ENCODE measurements at places on chromosomes 3 and 15.

DNA sequence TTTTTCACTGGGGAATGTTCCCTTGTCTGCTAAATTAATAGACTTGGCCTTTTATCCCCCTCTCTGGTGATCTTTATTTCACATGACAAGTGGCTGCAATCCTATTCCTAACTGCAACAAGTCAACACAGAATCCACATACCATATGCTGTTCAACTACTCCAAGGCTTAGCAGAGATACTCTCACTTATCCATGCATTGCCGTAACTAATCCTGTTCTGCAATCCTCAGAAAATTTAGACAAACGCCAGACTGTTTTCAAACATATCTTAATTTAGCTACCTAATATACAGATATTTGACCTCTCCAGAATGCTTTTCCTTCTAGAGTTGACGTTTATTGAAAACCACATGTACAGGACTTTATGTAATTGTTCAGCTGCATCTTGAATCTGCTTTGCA is 37.9 kb downstream of the EID1 start:
- no peak for DNase-seq

- DNase-seq, result no peak
Observed at GRCh38 chr15:58427987-58428386, 3.8 kb upstream of the LIPC start.

- no peak for DNase-seq
Observed at GRCh38 chr3:72448375-72448823, 399.8 kb downstream of the SHQ1 start.

DNA sequence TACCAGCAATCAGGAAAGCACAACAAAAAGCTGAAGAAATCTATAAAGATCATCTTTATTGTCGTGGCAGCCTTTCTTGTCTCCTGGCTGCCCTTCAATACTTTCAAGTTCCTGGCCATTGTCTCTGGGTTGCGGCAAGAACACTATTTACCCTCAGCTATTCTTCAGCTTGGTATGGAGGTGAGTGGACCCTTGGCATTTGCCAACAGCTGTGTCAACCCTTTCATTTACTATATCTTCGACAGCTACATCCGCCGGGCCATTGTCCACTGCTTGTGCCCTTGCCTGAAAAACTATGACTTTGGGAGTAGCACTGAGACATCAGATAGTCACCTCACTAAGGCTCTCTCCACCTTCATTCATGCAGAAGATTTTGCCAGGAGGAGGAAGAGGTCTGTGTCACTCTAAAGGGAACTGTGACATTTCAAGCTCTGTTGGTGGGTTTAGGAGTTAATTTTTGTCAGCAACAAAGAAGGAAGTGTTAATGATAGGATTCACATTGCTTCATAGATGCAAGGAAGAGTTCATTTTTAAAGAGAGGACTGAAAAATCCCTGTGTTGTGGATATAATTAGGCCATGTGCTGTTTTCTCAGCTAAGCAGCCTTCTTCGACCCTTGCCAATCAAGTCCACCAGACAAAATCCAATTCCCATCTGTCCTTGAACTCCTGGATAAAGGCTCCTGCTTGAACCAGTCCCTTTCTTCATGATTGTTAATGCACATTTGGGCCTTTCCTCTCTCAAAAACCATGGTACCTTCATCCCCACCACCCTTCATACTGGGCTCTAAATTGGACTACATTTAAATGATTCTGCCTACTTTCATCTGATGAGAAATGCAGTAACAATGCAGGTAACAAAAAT is 1.2 kb downstream of the GPR15 start:
- no peak for DNase-seq

DNA sequence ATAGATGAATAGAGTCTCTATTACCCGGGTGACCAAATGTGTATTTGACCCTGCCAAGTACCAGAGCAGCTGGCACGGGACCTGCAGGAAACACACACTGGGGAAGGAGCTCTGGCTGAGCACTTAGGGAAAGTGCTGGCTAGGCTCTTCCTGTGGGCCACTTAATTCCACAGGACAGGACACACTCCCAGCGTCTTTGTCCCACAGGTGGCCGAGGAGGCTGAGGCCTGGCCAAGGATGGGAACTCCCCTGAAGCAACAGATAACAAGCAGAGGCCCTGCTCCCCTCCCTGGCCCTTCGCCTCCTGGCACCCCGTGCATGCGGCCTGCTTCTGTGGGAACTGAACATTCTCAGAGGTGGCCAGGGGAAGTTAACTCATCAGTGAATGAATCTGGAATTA is 180.8 kb downstream of the ATP10A start:
- no peak for DNase-seq

GRCh38 chr15:68285259-68285980 is 7.9 kb downstream of the FEM1B start:
- no peak for DNase-seq

- no peak for DNase-seq
Observed at GRCh38 chr3:112777811-112778210, 68.9 kb downstream of the CD200R1L start.

GRCh38 chr3:127374086-127375010 is 86.5 kb upstream of the PRR20G start:
- DNase-seq, result peak; percentile 41

GRCh38 chr3:128144512-128145187 is 8.6 kb upstream of the EEFSEC start:
- DNase-seq, result no peak

DNA sequence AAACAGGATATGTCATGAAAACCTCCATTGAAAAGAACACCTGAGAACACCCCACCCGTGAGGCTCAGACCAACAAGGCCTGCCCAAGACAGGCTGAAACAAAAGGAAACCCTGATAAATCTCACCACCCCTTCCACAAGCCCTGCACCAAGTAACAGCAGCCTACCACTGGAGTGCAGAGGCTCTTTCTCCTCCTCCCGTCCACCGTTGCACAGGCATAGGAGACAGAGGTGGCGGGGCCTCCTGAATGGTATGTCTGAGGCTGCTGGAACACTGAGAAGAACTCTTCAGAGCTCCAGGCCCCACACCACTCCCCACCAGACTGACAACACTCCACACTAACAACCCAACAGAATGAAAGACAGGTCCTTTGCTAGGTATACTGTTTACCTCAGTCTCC is 21.4 kb downstream of the CHDH start:
- no peak for DNase-seq

DNA sequence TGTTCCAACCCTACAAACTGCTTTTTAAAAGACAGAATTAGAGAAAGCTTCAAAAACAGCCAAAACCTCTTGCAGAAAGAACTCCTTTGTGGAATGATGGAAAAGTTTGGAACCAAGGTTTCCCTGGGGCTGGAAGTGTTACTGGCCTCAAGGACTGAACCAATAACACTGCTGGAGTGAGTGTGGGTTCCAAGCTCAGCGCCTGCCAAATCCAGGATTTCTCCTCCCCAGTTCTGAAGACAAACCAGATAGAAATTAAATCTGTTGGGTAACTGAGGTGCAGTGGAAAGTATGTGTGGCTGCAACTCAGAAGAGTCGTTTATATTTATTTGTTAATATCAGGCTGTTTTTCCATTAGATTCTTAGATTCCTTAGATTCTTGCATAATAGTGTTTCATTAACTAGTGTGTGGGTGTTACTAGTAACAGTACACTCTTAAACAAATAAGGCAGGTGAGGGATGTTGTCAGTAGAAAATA is 66.5 kb upstream of the FNDC3B start:
- no peak for DNase-seq

DNA sequence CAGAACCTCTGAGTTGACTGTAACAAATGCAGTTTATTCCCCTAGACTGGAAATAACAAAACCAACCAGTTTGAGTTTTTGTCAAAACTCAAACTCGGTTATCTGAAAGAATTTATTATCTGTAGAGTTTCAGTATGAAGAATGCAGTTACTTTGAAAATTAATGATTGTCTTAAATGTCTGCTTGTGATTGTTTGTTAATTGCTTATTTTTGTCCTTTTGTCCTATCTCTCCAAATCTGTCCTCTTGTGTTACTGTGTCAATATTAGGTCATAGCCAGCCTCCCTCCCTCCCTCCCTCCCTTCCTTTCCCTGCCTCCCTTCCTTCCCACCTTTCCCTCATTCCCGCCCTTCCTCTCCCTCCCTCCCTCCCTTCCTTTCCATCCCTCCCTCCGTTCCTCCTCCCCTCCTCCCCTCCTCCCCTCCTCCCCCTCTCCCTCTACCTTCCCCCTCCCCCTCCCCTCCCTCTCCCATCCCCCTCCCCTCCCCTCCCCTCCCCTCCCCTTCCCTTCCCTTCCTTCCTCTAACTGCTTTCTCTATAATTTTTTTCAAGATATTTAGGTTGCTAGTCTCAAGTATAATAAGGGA is 153.5 kb downstream of the FNDC3B start:
- no peak for DNase-seq

GRCh38 chr15:31367730-31368344 is 41.2 kb downstream of the KLF13 start:
- DNase-seq, result peak; percentile 69

DNA sequence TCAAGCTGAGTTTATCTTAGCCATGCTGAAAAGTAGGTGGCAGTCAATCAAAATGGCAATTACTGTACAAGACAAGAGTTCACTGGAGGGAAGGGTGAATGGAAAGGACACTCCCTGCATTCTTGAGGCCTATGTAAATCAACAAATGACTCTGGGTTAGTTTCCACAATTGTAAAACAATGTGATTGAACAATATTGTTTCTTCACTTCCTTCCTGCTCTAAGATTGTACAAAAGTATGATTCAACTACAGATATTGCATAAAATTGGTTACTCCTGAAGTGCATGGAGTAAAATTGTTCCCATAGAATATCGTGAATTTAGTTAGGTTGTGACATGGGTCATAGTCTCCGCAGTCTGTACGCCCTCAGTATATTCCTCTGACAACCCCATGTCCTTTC is 277.6 kb downstream of the LPP start:
- DNase-seq, result no peak

DNA sequence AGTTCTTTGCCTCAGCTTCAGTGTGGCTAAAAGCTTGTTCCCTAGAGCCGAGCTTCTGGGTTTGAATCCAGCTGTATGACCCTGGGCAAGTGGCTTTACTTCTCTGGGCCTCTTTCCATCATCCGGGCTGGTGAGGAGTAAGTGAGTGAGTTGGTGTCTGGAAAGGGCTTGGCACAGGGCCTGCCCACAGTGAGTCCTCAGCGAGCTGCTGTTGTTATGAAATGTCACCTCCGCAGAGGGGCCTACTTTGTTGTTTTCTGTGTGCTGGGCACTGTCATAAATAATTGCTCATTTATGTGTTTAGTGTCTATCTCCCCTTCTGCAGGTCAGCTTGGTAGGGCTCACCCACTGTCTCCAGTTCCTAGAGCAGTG is 31.7 kb downstream of the SLC6A6 start:
- DNase-seq, result no peak

DNA sequence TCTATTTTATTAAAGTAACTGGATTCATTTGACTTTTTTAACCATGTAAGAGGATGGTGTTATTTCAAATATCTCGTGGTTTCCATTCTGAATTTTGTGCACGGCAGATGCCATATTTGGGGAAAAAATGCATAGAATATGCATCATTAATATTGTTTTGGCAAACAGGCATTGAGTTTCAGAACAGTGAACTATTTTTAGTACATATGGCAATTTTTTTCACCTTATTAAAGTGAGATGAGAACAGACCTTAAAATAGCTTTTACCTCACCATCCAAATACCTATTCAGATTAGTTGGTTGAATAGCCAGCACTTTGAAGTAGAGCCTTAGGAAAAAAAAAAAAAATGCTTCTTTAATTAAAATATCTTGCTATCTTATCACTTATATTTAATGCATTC is 117.3 kb upstream of the FLNB start:
- DNase-seq, result no peak

DNA sequence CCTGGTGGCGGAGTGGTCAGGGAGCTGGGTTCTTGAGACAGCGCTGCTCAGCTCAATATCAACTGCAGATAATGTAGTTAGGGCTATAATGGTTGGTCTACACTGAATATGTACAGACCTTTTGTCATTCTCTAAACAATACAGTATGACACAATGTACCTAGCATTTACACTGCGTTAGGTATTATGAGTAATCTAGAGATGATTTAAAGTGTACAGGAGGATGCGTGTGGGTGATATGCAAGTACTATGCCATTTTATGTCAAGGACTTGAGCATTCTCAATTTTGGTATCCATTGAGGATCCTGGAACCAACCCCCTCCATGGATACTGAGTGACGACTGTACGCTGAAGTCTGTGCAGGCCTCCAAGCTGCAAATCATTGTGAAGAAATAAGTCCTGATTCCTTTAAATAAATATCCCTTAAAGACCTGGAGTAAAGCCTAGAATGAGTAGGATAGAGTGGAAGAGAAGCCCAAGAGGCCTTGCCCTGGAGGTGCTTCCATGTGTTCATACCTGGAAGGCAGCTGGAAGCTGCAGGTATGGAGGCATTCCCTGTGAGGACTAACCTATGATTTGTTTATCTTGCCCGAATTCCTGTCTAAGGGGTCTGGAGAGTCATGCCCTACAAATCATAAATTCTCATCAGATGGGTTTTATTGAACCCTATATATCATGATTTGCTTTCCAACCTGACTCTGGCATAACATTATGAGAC is 15.7 kb upstream of the RTP1 start:
- DNase-seq, result no peak

- DNase-seq, result no peak
Observed at GRCh38 chr3:37147666-37148065, 26.7 kb downstream of the LRRFIP2 start.

- no peak for DNase-seq
Observed at GRCh38 chr15:73600413-73601335, 32.5 kb downstream of the NPTN start.

GRCh38 chr15:99614749-99615288 is 49.0 kb downstream of the MEF2A start:
- DNase-seq, result no peak

DNA sequence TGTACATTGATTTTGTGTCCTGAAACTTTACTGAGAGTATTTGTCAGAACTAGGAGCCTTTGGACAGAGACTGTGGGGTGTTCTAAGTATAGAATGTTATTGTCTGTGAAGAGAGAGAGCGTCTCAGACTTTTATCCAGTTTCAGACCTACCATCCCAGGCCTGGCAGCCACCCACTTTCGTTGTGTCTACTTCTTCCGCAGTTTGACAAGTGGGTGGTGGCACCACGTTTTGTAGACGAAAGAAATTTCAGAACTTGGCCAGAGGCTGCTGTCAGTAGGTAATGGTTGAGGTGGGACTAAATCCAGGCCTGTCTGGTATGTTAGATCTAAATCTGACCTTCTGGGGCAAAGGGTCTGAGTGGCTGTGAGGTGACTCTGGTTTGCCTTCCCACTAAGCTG is 13.4 kb upstream of the TRAK1 start:
- DNase-seq, result no peak

Measured in activated CD4-positive, alpha-beta T cell treated with anti-CD3 and anti-CD28 coated beads, Interleukin-10, Interleukin-2, amounts not matched to agents 100 ng/mL and 50 ng/mL, durations not matched to agents 16 hours and 8 hours (primary cell).